ENCODE measurements at places on chromosomes 2 and 18.

GRCh38 chr2:137939026-137939425 lies 25.2 kb upstream of the HNMT start:
- DNase-seq = no peak

DNA sequence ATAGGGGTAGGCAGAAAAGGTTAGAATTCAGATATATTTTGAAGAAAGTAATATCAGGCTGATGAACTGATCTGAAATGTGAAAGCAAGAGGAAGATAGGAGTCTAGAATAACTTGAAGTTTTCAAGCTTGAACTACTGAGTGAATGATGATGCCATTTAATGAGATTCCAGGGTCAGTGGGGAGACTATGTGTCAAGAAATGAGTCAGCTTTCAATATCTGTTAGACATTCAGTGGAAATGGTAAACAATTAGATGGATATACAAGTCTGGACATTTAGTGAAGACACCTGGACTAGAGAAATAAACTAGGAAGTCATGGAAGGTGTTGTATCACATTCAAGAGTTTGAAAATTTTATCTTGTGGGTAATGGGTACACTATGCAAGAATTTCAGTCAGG lies 326.9 kb downstream of the FSIP2 start:
- DNase-seq = no peak

DNA sequence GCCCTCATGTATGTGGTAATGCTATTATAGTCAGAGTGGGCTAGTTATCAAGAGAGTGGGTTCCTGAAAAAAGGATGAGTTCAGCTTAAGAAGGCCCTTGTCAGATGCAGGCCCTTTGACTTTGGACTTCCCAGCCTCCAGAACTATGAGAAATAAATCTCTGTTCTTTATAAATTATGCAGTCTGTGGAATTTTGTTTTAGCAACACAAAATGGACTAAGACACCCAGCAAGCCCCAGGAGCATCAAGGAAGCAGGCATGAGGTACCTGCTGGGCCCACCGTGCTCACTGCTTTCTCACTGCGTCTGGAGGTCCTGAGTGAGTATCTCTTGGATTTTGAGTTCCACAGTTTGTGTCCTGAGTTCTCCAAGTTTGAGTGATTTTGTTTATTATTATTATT lies 35.9 kb upstream of the LIPG start:
- no peak for DNase-seq

- no peak for DNase-seq
These were observed 38.0 kb downstream of the VSNL1 start for GRCh38 chr2:17578466-17578928.

DNA sequence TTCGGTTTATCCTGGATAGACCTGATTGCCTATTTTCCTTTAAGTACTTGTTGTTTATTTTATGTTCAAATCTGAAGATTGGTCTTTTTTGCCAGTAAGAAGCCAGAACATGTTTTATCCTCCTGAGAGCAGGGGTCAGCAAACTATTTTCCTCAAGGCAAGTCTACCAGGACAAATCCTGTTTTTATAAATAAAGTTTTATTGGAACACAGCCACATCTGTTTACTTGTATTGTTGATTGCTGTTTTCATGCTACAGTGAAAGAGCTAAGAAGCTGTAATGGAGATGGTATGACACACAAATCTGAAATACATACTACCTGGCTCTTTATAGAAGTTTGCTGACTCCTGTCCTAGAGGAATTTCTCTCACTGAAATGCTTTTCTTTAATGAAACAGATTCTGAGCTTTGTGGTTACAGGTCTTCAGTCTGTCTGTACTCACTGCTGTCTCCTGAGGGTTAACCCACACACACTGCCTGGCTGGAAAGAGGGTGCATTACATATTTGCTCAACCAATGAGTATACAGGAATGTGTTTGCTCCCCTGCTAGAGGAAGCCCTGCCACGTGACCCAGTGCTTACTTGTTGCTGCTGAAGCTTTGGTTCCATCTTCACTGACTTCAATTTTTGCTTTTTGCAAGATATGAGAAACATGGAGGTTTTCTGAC lies 22.6 kb downstream of the MRPL44 start:
- DNase-seq = no peak

- DNase-seq = no peak
These were observed 3.6 kb upstream of the COX7A2L start for GRCh38 chr2:42364658-42365057.

DNA sequence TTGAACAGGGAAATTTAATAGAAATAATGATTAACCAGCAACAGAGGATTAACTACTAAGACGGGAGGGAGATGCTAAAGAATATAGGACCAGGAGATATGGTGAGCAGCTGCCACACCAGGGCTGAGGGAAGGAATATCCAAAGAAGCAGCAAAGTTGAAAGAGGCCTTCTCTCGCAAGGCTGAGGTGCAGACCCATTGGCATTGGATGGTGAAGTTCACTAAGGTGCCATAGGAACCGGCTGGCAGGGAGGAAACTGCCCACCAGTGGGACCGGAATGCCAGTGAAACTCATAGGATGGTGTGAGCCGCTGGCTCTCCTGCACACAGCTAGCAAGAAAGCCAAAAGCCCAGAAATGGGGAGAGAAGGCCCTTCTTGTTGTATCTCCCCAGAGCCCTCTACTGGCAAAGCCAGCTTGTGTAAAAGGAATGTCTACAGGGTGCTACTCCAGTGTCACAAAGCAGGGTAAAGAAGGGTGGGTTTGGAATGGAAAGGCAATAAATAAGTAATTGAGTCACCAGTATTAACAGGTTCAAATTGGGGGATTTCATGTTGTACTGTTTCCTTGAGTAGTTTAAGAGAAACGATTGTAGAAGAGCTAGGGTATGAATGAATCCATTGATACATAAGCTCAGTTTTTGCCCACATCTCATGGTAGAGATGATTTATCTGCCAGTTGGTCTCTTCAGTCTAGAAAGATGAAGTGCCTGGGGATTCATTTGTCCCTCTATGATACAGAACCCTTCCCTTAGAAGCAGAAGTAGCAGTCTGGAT lies 36.0 kb downstream of the FARP2 start:
- DNase-seq = no peak

- no peak for DNase-seq
These were observed 262.4 kb upstream of the PKDCC start for GRCh38 chr2:41785251-41786022.

DNA sequence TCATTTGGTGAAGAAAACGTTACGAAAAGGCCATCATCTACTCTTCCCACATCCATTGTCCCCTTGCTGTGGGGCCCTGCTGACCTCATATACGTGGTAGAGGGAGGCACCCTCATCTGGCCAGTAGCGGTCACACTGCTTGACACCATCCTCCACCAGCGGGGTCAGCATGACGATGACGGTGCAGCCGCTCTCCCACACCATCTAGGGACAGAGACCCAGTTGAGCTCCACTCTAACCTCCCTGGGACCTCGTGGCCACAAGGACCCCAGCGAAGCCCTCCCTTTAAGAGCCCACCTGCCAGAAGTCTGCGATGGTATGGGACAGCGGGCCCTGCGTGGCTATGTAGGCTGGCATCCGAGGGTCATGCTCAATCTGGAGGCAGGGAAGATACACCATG lies 13.1 kb downstream of the PTPRN start:
- no peak for DNase-seq

- DNase-seq = no peak
These were observed 27.8 kb upstream of the CREB1 start for GRCh38 chr2:207501802-207502576.

- DNase-seq = no peak
These were observed 19.6 kb downstream of the CUL3 start for GRCh38 chr2:224565452-224566035.
